ENCODE measurements at places on chromosomes 5 and 9.

GRCh38 chr9:99638971-99639370, 182.7 kb upstream of the NR4A3 start:
- DNase-seq: no peak

GRCh38 chr5:1663186-1663585, 136.5 kb downstream of the MRPL36 start:
- DNase-seq: peak; percentile 1

- no peak for DNase-seq
Observed at GRCh38 chr9:98254228-98255060, 1.0 kb downstream of the TBC1D2 start.

DNA sequence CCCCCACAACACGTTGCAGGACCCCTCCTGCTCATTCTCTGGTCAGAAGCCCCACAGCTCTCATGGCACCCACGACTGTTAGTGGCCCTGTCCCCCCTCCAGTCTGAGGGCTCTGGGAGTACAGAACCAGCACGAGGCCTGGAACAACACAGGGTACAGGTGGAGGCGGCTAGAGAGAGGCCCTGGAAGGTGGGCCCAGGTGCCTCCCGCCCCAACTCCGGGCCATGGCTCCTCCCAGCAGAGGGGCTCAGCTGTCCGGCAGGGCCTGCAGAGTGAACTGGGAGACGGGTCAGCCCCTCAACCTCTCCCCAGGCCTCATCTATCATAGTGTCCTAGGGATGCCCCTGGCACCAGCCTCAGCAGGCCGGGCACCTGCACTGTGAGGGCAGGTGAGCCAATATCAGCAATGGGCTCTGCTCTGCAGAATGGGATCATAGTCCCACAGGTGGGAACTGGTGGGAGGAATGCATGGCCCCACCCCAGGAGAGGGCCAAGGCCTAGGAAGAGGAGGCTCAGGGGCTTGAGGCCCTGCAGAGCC, 58.6 kb downstream of the BARX1 start:
- no peak for DNase-seq

GRCh38 chr5:180120237-180121101, 48.9 kb upstream of the RNF130 start:
- DNase-seq: no peak

All from retina (tissue), 1 donor.